A172 (cell line): ENCODE measurements at places on chromosomes 7 and 10. TPM values are rescaled to one million over a fixed set of nuclear protein-coding genes. Genes with fewer than 3 reads are reported as not detected.

DNA sequence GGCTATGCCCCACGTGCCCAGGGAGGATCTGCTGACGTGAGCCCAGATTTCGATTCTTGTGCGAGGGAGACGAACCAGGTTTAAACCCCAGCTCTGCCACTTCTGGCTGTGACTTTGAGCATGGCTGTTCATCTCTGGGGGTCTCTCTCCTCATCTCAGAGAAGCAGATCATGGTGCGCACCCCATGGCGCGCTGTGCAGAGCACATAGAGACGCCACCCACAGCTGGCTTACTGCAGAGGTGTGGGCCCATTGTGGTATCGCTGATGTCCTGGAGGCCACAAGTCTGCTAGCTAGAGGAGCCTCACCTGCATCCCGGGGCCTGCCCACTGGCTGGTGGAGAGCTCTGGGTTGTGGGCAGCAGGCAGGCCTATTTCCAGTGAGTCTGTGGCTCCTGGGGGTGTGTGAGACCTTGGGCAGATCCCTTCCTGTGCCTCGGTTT is 140.5 kb downstream of the LHPP start:
- DNase-seq: no peak

DNA sequence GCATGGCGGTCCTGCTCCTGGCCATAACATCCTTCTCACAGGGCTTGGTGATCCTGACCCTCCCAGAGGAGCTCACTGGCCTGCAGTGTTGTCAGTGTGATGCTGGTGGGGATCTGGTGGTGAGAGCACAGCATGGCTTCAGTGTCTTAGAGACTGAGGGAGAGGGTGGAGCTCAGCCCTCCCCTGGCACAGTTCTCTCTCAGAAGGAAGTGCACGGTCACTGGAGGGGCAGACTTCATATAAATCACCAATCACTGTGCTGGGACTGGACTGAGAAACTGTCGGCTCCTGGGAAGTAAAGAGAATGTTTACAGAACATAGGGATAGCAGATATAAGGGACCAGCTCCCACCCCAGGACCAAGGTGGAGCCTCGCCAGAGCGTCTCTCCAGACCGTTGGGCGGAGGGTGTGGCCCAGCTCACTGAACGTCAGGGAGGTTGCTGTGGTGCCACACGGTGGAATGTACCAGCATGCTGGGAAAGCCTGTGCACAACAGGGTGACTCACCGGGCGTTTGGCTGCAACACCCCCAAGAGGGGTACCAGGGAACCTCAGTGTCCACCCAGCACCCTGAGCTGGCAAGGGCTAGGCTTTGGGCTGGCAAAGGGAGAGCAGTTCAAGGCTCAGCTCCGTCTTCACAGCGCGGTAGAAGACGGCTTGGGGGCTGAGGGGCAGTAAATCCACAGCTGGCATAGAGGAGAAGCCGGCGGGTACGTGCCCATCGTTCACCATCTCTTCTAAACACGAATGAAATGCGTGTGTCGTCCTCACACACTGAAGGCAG is 8.8 kb upstream of the GET4 start:
- DNase-seq: peak; percentile 99

DNA sequence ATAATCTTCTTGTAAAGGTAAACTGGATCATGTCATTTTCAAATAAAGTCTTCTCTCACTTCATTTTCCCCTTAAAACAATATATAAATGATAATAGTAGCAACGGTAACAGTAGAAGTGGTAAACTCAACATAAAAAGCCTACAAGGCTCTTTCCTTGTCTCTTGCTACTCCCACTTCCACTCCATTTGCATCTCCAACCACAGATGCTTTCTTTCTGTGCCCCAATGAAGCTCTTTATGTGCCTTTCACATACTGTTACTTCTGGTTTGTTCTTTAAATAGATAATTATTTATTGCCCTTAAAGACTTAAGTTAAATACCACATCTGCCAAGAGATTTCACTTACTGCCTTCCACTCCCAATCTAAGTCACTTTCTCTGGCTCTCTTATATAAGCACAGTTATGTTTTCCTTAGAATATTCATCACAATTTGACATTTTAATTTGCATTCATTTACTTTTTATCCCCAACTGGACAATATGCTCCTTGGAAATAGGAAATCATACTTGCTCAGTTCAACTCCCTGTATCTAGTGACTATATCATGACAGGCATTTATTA is 149.9 kb downstream of the CRPPA start:
- DNase-seq: no peak

CYP2C9 gene
- total RNA-seq: not detected in 2 replicates

- peak; percentile 71 for DNase-seq
These were observed 21.9 kb downstream of the FRA10AC1 start for GRCh38 chr10:93680412-93681047.

GRCh38 chr10:44466236-44466635 is 81.3 kb upstream of the CXCL12 start:
- DNase-seq: no peak

DNA sequence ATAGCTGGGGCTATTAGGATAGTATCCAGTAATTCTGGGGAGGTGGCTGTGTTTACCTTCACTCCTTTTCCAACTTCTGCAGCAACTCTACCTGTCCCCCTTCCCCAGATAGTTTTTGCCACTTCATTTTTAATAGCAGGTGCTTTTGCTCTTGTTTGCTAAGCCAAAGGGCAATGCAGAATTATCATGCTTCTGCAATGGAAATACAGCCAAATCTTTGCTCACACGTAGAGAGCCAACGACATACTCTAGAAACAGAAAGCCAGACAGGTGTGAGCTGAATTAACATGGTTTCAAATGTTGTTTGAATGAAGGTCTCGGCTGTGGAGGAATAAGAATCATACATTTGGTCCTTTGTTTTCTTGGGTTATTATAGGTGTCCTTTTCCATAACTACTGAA is 14.4 kb downstream of the PLEKHS1 start:
- DNase-seq: no peak

DNA sequence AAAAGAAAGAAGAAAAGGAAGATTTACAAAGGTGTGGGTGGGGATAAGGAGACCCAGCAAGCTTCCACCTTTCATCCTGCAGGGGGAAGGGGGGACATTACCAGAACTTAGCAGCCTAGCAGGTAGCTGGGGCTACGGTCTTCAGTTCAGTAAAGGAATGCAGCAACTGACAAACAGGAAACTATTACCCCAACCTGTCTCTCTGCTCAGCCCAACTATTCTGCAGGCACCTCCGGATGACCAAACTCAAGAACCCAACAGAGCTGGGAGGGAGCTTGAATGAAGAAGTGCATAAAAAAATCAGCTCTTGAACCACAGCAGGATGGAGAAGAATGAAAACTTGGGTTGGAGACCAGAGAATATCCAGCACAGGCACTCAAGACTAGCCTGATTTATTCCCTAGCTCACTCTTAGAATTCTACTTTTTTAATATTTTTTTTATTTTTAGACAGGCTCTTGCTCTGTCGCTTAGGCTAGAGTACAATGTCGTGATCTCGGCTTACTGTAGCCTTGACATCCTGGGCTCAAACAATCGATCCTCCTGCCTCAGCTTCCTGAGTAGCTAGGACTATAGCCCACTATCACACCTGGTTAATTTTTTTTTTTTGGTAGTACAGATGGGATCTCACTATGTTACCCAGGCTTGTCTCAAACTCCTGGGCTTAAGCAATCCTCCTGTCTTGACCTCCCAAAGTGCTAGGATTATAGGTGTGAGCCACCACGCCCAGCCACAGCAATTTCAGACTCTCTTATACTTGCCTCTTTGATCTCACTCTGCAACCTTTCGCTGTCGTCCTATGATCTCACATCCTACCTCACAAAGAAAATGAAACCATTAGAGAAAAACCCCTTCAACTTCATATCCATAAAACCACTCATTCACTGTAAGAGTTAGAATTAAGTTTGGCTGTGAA is 18.5 kb upstream of the C10orf67 start:
- no peak for DNase-seq

H2BK1 gene
- total RNA-seq: not detected in 2 replicates

GRCh38 chr7:124059375-124059774 is 26.5 kb upstream of the TMEM229A start:
- DNase-seq: no peak

DNA sequence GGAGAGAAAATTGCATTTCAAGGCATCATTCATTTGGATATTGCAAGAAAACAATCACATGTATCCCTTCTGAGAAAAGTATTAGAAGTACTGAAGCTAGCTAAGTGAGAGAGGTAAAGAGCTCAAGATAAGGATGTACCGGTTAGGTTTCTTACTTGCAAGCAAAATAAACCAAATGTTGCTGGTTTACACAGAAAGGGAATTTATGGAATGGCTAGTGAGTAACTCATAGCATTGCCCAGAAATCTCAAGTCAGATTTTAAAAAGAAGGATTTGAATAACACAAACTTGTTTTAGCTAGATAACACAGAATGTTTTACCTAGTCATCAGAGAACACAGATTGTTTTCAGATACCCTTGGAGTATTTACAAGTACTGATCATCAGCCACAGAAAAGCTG is 30.6 kb downstream of the KLHL7 start:
- DNase-seq: no peak

GRCh38 chr10:124341768-124342135 is 77.0 kb downstream of the OAT start:
- DNase-seq: no peak

DNA sequence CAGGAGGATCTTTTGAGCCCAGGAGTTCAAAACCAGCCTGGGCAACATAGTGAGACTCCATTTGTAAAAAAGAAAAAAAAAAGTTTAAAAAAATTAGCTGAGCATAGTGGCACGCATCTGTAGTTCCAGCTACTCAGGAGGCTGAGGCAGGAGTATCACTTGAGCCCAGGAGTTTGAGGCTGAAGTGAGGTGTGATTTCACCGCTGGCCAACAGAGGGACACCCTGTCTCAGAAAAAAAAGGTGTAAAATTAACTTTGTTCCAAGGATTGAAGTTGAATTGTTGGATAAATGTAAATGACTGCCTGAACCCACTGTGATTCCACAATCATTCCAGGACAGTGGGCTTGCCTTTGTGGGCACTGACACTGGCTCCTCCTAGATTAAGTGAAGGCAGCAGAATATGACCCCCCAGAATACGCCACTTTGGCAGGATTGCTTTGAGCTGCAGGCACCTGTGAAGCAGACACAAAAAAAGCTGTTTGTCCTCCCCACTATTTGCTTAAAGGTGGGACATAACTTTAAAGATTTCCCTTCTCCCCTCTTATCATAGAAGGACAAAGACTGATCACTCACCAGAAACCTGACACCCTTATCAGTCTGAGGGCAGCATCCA is 57.2 kb upstream of the FOXI2 start:
- DNase-seq: no peak

TMEM270 gene
- total RNA-seq: 0.52 and 1.7 TPM in 2 replicates

DNA sequence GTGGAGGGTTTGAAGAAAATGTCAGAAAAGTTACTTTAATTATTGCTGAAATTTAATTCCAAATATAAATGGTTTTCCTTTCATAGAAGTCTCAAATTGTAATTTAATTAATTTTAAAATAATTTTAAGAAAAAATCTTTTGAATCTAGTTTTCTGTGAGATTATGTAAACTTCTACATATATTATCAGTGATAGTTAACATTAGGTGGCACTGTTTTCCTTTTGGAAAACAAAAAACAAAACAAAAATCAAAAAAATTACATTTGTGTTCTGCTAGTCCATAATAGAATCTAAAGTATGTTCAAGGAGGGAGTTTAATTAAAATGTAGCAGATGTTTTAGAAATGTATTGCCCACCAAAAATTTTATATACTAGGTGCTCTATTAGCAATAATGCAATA is 1456.7 kb downstream of the REEP3 start:
- no peak for DNase-seq

DNA sequence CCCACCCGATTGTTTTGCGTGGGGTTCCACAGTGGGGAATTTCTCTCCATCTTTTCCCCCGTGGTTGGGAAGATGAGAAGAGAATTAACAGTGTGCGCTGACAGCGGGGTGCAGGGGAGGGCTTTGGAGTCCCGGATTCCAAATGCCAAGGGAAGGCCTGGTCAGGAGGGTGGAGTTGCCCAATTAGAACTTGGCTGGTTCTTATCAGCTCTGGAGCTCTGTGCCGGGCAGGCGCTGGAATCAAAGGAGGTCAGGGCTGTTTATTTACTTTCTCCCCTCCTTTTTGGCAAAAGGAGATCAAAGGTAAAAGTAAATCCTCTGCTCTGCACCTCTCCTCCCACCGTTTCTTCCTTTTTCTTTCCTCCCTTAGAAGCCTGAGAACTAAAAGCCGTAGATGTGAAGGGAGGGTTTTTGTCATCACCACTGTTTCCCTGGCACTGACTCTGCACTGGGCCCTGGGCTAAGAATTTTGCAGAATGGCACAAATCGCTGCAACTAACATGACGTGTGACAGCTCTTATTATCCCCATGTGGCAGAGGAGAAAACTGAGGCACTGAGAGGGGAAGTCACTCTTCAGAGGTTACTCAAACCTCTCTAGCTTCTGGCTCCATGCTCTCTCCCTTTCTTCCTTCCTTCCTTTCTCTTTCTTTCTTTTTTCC is 95.2 kb upstream of the ZNF716 start:
- no peak for DNase-seq

DNA sequence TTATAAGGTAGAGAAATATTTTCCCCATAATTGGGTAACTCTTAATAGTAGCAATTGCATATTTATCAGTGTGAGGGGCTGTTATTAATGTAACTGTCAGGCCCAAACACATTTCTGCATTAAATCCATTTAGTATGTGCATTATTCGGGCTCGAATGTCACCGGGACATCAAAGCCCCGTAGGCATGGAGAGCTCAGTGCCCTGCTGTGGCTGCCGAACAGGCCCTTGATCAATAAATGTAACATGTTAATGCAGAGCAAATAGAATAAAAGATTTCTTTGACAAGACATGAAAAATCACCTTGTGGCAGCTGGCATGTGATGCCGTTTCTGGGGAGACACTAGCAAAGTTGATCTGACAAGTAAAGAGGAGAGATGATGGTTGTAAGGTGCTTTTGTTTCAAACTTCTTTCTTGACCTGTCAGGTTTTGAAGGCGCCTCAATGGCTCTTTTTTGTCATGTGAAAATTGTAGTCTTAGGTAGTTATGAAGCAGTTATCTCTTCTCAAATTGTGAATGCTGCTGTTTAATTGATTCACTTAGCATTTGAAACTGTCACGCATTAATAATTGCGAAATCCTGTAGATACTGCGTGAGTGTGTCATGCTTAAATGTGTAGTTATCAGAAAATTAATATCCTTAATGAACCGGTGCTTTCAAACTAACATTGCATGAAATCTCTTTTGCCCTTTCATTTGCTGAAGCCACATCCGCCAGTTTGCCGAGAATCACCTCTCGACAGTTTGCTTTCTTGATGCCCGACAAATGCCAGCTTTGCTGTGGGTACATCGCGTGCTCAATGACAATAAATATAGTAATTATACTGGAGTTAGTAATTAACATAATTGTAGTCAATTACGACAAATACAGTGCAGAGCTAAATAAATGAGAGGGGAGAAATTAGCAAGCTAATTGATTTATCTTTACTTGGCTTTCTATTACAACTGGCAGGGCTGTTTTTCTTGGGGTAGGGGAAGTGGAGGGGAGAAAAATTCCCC is 19.5 kb downstream of the LRMDA start:
- DNase-seq: no peak

DNA sequence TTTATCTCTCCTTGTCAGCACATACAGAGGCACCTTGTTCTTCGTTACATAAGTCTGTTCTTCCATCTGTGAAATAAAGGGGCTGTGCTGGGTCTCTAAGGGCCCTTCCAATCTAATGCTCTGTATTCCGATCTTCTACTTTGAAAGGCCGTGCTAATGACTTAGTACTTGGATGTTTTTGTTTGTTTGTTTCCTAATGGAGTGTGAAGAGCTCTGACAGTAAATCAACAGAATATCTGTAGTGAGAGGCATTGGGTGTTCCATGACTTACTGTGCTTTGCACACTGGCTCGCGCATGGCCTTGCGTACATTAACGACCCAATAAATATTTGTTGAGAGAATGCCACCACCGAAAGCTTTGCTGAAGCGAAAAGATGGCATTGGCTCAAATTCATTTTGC is 162.1 kb downstream of the CHN2 start:
- DNase-seq: no peak

- DNase-seq: no peak
These were observed 101.5 kb upstream of the LSM8 start for GRCh38 chr7:118082506-118082905.
